ENCODE measurements at places on chromosomes 13 and 19.

- DNase-seq: peak; percentile 79
Observed at GRCh38 chr19:47305309-47305751, 4.3 kb upstream of the C5AR1 start.

GRCh38 chr13:43915451-43915850, 35.7 kb downstream of the LACC1 start:
- no peak for DNase-seq

DNA sequence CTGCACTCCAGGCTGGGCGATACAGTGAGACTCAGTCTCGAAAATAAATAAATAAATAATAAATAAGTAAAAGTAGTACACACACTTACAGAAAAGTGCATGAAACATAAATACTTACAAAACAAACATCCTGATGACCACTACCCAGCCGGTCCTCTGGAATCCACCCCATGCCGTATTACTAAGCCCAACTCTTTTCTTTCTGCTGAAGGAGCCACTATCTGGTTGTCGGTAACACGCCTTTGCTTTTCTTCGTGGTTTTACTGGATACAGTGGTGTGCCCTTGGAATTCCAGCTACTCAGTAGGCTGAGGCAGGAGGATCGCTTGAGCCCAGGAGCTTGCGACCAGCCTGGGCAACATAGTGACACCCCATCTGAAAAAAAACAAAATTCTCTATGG, 39.4 kb downstream of the CELF5 start:
- no peak for DNase-seq

DNA sequence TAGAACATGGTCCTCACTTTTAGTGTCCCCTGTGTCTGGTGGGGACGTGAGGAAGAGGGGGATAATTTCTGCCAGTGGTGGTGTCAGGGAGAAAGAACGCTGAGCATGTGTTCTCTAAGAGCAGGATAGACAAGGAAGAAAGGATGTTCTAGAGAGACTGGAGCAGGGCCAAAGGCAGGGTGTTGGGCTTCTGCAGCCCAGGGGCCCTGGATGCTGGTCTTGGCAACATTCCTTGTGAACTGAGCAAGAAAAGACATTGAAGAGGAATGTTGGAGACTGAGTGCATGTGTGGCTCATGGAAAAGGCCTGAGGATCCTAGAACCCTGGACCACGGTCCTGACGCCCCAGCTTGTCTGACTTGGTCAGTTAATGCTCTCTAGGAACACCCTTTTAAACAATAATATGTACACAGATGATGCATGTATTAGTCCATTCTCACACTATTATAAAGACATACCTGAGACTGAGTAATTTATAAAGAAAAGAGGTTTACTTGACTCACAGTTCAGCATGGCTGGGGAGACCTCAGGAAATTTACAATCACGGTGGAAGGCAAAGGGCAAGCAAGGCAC, 33.6 kb upstream of the SLC10A2 start:
- no peak for DNase-seq

GRCh38 chr13:51035978-51036377, 75.1 kb downstream of the C13orf42 start:
- DNase-seq: no peak

DNA sequence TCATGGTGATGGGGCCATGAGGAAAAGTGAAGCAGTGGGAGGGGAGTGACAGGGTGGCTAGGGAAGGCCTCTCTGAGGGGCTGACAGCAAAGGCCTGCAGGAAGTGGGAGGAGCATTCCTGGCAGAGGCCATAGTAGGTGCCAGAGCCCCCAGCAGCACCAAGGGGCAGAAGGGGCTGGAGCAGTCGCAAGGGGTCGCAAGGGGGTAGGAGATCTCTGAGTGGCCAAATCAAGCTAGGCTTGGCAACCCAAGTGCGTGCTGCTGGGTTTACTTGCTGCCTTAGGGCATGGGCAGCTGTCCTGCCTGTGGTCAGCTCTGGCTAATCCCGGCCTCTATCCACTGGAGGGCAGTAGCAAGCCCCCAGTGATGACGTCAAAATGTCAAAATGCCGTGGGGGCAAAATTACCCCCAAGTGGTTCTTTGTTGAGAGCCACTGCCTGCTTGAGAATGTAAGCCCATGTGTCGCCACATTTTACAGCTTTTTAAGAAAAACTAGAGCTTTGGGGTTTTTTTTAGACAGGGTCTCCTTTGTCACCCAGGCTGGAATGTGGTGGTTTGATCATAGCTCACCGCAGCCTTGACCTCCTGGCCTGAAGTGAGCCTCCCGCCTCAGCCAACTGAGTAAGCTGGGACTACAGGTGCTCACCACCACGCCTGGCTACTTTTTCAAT, 11.8 kb downstream of the CCDC97 start:
- DNase-seq: no peak

GRCh38 chr13:29577136-29578051, 18.1 kb downstream of the SLC7A1 start:
- DNase-seq: no peak

GRCh38 chr19:17863520-17864182, 3.9 kb downstream of the RPL18A start:
- DNase-seq: no peak

GRCh38 chr19:34975056-34975455, 11.0 kb upstream of the ZNF792 start:
- DNase-seq: no peak

- DNase-seq: peak; percentile 65
Observed at GRCh38 chr13:50798923-50799322, 44.6 kb downstream of the DLEU7 start.

DNA sequence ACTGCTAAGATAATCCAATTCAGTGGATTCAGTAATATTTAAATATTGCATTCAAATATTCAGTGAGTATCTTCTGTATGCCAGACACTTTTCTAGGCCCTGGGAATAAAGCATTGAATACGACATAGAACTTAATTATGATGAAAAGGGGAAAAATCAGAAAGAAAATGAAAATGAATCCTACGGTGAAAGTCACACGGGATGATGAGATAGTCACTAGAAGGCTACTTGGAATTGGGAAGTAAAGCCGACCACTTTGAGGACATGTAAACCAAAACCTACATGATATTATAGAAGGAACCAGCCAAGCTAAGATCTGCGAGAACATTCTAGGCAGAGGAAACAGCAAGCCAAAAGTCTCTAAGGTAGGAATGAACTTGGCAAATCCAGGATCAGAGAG, 10.1 kb downstream of the DPY19L3 start:
- DNase-seq: no peak

- no peak for DNase-seq
Observed at GRCh38 chr19:46927106-46927505, 66.3 kb downstream of the ARHGAP35 start.

DNA sequence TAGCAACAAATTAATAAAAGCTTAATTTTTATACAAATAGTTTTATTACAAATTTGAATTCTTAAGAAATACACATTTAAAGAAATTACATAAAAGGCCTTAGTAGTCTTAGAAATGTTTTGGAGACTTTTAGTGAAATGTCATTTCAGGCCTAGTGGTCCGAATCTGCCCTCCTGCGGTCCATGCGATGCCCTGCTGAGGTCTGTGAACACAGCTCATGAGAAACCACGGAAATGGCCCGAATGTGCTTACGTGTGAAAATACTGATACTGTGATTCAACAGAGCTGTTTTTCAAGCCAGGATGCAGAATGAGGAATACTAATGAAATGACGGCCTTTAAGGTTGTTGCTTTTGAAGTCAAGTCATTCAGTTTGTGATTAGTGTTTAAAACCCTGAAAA, 157.9 kb downstream of the COL4A1 start:
- no peak for DNase-seq

DNA sequence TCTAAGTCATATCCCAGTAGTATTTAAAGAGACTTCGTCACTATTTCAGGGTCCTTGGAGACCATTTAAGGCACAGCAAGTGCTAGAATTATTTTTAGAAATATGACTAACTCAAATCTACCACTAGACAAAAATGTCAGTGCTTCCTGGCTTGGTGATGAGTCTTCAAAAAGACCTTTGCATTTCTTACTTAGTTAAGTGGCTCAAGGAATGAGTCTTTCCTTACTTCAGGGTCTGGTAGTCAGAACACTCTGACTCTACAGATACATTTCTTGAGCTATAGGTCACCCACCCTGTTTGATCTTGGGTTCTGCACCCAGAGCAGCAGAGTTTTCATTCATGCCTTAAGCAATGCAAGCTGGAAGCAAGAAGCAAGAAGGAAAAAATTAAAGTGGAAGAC, 191.0 kb upstream of the HTR2A start:
- peak; percentile 53 for DNase-seq

- DNase-seq: no peak
Observed at GRCh38 chr13:107293924-107294323, 726.0 kb upstream of the ARGLU1 start.

DNA sequence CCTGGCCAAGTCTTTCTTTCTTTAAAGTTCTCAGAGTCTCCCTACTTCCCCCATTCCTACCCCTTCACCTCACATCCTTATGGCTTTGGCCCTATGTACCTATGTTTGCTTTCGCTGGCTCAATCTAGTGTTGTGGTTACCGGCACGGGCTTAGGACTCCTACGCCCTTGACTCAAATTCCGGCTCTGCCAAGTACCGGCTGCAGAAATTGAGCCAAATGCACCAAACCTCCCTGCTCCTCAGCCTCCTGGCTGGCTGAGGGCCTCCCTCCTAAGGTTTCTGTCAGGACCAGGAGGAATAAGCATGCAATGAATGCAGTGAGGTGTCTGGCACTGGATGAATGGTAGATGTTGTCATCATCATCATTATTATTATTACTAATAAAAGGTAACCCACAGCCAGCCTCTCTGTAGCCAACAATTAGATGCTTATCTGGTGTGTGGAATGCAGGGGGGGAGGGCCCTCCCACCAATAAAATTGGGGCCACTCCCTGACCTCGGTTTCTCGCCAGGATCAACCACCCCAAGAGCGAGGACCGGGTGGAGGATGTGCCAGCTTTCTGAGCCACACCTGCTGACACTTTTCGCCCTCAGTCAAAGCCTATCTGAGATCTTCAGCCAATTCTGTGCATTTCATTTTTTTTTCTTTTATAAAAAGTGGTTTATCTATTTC, 20.7 kb downstream of the KLK5 start:
- no peak for DNase-seq

DNA sequence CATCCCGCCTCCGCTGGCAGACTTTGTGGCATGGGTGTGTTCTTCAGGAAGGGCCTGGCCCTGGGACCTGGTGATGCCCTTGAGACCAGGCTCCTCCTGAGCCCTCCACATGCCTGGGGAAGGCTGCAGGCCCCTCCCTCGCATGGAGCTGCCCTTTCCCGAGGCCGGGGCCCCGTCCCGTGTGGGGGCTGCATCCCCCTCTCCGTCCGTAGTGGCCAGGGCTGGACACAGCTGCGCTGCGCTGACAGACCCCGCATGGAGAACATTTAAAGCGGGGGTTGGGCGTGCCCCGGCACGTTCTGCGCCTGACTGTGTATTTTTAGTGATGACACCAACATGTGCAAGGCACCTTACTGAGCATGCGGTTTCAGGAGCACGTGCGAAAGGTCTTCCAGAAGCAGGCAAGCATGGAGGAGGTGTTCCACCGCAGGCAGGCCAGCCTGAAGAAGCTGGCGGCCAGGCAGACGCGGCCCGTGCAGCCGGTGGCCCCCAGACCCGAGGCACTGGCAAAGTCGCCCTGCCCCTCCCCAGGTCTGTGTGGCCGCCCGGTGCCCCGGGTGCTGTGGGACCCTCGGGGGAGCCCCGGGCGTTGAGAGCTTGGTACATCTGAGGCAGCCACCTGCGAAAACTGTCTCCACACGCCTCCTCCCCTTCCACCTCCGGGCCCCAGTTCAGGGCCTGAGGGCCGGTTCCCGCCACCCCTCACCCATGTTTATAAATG, 28.8 kb upstream of the F7 start:
- DNase-seq: no peak

GRCh38 chr19:19758164-19758563, 25.3 kb upstream of the ZNF14 start:
- no peak for DNase-seq

- no peak for DNase-seq
Observed at GRCh38 chr13:21137696-21138095, 38.7 kb downstream of the SKA3 start.

GRCh38 chr13:80399340-80400163, 58.6 kb upstream of the SPRY2 start:
- no peak for DNase-seq

- no peak for DNase-seq
Observed at GRCh38 chr19:35223084-35223790, 5.3 kb downstream of the FAM187B start.

- no peak for DNase-seq
Observed at GRCh38 chr13:110422913-110423688, 116.0 kb downstream of the COL4A2 start.

DNA sequence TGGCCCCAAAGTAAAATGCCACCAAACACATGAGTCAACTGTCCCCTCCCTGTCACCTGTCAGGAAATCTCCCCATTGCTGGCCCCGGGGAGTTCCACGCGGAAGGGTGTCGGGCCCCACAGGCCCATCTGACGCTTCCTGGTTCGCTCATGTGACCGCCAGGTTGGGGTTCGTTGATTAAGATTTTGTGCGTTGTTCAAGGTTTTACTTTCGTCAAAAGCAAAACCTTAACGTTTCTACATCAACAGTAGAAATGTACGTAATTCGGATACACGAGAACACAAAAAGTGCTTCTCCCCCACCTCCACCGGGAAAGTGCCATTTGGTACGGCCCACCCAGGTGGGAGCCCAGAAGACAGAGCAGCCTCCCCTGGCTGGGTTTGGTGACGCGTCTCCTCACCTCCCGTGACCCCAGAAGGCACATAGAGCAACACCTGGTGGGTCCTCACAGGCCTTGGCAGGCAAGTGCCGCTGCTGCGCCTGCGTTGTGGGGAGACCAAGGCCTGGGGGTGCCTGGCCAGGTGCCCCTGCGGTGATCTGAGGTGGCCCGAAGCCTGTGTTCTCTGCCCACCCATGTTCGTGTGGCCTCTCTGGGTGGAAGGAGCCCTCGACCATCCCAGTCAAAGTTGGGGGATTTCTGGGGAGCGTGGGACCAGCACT, 161.6 kb downstream of the KDM4B start:
- DNase-seq: no peak

DNA sequence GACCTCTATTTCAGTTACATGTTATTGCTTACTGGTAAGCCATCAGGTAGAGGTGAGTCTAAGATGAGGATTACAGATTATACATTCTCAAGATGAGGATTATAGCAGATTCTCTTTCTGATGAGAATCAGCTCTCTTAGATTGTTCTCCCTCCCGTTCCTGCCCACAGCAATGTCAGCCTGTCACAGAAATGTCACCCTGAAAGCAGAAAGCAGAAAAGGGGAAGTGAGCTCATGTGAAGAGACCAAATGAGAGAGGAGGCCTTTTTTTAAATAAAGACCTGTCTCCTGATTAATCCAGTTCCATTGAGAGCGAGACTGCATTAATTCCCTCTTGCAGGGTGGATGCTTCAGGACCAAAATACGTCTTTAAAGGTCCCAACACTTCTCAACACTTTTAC, 445.6 kb downstream of the KCTD12 start:
- no peak for DNase-seq

GRCh38 chr19:50719566-50719965, at the start of gene SHANK1:
Gene SHANK1 (minus strand): TSS chr19:50719802. CDS start chr19:50716919, 2,883 bp downstream.
- DNase-seq: no peak

DNA sequence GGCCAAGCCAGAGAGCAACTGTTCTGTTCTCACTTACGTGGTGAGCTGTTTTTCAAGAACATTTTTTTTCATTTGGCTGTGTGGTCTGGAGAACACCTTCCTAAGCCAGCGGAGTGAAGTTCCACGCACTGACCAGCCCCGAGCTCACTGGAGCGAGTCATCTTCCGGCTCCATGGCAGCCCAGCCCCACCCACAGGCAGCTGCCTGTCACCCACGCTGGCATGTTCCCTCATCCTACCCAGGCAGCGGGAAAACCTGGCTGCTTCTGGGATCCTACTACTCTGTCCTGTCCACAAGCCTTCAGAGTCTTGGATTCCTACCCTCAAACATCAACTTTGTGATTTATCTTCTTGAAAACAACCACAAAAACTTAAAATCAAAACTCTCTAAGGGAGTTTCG, 76.2 kb downstream of the GGACT start:
- no peak for DNase-seq
